Activated CD4-positive, alpha-beta T cell treated with anti-CD3 and anti-CD28 coated beads for 36 hours (primary cell): ENCODE measurements at places on chromosomes 12 and 14.

DNA sequence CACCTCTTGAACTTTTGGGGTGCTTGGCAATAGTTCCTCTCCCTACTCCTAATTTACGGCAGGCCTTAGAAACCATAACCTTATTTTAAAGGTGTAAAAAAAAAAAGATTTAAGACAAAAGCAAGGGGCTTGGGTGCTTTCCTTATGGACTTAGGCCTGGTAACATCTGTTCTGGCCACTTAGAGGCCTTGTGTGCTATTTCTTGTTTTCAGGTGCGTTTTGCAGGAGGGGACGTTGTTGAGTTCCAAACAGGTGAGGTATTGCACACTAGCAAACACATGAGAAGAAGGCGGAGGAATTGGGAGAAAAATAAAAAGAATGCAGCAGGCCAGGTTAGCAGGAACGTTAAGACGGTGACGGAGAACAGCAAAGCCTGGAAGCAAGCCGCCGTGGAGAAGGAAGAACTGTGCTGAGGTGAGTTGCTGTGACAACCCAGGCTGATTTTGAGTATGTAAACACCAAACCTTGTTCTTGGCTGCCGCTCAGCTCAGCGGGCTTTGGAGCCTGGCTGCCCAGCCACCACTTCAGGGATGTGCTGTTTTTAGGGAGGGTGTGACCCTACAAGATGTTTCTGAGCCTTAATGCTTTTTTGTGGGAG is 17.3 kb downstream of the EMG1 start:
- no peak for DNase-seq

GRCh38 chr14:93029417-93029816 is 86.3 kb downstream of the ITPK1 start:
- no peak for DNase-seq

GRCh38 chr12:67790660-67791059 is 142.1 kb downstream of the DYRK2 start:
- DNase-seq: no peak

DNA sequence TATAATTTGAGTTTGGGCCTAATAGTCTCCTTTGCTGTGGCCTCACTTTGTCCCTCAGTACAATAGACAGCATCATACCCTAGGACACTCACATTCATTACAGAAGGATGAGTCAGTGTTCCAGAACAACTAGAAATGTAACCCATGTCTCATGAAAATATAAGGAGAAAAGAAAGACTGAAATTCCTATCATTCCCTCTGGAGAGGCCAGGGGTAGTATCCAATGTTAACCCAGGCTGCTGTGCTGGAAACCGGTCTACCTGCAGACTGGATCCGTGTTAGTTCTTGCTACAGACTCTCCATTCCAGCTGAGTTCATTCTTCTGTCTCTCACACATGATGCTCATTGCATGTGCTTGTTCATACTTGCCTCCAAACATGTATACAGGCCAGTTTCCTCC is 75.8 kb upstream of the HOXC13 start:
- DNase-seq: no peak

DNA sequence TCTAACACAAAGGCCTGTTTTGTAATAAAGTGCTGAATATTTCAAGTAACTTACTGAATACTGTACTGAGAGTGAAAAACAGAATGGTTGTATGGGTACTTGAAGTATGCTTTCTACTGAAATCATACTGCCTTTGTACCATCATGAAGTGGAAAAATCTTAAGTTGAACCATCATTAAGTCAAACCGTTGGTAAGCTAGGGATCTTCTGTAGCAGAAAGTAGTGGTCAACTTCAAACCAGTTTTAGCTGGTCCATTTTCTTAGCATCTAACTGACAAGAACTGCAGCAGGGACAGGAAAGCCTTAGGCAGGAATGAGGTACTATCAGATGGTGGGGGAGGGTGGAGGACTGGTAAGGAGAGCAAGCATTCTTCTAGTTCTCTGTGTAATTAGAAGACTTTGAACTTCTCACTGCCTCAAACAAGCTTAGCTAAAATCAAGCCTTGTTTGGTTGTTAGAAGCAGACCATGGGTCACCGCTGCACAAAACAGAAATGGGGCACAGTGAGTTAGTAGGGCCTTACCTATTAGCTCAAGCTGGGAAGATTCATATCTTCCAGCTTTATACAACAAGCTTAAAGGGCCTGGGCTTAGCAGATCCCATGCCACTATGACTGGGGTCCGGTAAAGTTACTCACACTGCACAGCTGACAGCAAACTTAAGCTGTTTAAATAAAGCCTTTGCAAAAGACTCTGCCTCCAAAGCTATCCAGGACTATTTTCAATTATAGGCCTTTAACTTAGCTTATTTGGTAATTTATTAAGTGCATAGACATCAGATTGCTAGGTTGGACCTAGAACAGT is 73.8 kb downstream of the ACADS start:
- DNase-seq: no peak

DNA sequence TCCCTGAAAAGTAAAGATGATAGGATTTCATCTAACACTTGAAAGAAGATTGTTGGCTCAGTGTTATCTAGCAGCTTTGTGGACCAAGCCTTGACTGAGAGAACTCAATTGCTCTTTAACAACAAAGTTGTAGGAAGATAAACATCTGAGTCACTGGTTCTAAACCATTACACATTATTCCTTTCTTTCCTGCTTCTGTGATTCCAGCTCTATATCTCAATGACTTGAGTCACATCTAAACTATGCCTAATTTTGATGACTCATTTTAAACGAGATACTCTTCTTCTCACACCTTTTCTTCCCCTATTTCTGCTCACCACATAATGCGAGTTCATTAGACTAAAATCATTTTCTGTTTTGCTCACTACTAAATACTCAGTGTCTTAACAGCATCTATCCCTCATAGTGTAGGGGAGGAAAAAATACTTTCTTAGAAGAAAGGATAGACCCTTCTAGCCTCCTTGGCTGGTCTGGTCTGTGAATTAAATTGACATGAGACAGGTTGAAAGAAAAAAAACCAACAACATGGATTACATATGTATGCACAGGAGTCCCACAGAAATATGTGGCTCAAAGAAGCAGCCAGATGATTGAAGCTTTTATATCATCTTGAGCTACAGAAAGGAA is 201.4 kb downstream of the C12orf50 start:
- DNase-seq: no peak

DNA sequence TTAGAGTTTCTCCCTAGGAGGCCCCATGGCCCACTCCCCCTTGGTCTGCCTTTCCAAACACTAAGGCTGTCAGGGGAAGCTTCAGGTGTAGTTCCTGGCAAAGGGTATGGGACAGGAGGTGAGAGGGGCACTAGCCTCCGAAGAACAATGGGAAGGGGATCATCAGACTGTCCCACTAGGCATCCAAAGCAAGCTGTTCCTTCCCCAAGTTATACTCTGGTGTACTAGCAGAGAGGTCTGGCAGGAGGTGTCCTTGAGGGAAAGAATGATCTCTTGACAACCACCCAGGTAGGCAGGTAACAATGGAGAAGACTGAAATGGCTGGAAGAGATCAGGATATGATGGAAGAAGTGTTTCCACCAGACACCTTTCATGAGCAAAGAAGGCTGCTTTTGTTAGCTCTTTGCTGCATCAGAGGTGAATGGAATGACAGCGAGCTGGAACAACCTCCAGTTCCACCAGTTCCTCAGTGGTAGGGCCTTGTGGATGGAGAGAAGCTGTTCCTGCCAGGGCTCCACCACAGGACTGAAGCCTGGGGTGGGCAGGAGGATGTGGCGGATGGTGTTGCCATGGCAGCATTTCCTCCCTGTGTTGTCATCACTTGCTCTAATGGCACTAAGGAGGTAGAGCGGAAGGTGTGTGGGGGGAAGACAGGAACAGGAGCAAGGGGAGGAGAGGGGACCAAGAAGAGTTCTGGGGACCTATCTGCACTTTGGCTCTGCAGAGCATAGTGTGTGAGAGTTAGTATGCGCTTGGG is 2.3 kb upstream of the AGAP2 start:
- DNase-seq: peak; percentile 86

- no peak for DNase-seq
Observed at GRCh38 chr12:120169946-120170345, 24.6 kb downstream of the GCN1 start.

GRCh38 chr12:131589966-131590365 is 120.9 kb upstream of the SFSWAP start:
- DNase-seq: no peak
